ENCODE measurements at places on chromosomes 16 and 17.

DNA sequence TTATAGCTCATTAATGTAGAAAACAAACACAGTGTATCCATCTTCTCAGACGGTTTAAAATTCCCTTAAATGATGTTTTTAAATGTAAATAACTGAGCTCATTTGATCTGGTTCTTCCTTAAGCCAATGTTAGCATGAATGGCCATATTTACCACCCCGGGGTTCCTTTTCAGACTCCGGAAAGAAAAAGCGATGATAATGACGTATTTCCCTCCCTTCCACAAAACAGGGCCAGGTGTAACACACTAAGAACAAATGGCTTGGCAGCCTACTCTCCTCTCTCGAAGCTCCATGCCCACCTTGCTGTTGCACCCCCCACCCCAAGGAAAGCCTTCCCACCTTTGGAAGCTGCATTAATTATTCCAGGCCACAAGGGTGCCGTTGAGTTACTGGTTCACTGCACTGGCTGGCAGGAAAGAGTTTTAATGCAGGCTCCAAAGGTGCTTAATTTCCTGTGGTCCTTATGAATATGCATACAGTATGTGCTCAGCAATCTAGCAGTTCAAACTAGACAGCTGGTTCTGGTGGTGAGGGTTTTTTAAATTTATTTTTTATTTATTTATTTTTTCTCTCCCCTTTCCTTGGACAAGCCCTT is 378.9 kb downstream of the WWOX start:
- no peak for DNase-seq

DNA sequence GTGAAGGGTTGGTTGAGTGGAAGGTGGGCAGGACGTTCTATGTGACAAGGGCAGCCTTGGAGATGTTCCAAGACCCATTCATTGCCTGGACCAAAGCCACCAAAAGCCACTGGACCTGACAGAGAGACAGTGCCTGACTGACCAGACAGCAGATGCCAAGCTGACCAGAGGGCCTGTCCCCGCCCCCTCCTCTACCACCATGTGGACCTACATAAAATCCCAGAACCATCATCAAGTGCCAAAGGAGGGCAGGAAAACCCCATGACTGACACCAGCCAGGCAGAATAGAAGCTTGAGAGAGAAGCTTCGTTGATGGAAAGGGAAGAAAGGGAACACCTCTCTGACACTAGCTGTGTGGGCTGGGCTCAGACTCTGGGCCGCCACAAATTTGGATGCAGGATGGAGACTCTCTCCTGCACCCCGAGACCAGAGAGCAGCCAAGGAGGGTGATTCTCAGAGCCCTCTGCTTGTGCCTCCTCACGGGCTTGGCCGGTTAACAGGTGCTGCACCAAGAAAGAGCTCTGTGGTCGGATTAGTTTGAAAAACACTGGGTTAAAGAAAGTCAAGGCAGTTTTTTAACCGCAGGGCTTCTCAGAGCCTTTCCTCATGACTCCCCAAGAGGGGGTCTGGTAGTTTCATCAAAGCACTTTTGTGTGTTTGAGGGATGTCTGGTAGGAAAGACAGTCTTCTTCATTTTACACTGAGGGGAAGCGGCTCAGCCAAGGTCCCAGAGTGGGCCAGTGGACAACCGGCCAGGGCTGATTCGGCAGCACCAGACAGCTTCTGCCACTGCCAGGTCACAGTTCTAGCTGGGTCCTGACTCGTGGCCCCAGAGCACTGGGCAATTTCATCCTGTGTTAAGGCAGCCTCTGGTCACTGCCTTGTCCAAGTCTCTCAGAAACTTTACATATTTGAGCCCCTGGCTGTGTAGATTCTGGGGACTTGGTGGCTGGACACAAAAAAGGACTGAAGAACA is 1.7 kb downstream of the TNFRSF13B start:
- no peak for DNase-seq

GRCh38 chr16:69037373-69038160 is 67.9 kb upstream of the HAS3 start:
- DNase-seq, result no peak

GRCh38 chr17:42132941-42133340 is 10.3 kb downstream of the HSPB9 start:
- DNase-seq, result no peak

DNA sequence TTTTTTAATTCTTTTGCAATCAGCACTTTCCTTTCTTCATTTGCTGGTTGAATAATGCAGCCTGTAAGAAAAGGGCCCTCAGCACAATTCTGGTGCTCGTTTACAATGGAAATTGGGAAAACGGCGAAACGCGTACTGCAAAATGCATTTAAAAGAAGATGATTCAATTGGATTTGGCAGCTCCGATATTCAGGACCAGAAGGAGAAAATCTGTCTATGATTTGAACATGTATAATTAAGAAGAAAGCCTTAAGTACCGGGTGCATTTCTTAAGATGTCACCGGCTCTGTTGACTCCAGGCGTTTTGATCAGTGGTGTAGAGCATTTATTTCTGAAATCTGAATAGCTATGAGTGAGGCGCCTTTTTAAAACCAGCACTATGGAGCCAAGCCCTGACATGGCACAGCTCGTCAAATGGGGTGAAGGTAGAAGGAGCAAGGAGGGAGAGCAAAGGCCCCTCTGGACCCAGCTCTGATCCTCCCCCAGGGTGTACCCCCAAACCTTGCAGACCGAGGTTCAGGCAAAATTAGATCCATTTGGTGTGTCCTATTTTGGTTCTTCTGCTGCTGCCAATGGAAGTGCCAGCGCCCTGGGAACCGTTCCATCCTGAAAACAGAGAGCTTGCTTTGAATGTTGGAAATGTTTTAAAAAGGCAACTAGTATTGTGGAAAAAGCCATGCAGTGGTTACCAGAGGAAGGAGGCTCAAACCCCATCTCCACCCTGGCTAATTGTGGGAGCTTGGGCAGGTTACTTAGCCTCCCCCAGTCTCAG is 161.4 kb upstream of the RPL38 start:
- DNase-seq, result no peak
